A549 (cell line): ENCODE measurements at places on chromosomes 16 and 17. TPM values are rescaled to one million over a fixed set of nuclear protein-coding genes. Genes with fewer than 3 reads are reported as not detected.

Gene HAS3
- 12.4 to 18.6 TPM (median 14.1 TPM) in 3 replicates for polyA plus RNA-seq

Gene PHLPP2
- polyA plus RNA-seq = 7.9 to 8.2 TPM (median 8.0 TPM) in 3 replicates

- no peak for DNase-seq
Observed at GRCh38 chr17:13995856-13996271, 73.4 kb upstream of the COX10 start.

GRCh38 chr17:60525685-60526514 is at the start of gene APPBP2:
TSS of gene APPBP2 (minus strand) at chr17:60526242. CDS start at chr17:60525931, 311 bp downstream.
- DNase-seq = peak; percentile 93

DNA sequence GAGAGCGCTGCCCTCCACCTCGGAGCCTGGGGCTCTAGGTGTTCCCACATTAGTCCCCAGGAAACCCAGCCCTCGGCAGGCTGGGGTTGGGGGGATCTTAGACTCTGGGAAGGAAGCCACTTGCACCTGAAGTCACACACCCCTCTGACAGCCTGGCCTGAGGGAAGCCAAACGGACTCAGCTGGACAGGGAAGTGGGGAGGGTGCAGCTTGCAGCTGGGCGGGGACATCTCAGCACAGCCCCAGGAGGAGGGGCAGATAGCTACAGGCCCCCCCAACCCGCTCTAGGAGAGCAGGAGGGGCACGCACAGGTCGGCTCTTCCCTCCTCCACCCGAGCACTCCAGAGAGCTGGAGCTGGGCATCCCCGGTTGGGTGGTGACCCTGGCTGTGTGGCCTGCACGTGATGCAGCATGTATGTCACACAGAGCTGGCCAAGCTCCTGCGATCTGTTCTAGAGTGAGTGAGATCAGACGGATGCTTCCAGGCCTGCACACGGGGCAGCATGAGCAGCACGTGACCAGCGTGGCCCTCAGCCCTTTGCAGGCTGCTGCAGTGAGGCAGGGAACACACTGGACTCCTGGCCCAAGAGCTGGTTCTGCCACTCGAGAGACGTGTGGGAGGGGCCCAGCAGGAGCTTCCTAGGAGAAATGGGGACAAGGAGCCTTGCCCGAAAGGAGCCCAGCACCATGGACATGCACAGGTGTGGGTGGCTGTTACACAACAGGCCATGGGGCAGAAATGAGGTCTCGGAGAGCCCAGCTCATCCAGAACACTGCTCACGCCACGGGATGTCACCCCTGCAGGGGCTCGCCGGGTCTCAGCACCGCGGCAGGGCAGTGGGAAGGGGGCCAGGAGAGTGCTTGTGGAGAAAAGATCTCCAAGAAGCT is 15.4 kb downstream of the KIFC3 start:
- DNase-seq = no peak
